Naive thymus-derived CD4-positive, alpha-beta T cell (primary cell): ENCODE measurements at places on chromosomes 6 and 20. TPM values are rescaled to one million over a fixed set of nuclear protein-coding genes. Genes with fewer than 3 reads are reported as not detected.
A peak's percentile ranks its signal among the peaks of the same experiment; 100 is the strongest.

- no peaks in the 10 kb centered on the region for H3K4me1 ChIP-seq
- no peaks in the 10 kb centered on the region for H3K36me3 ChIP-seq
- H3K4me3 ChIP-seq = no peak overlapping the region
- DNase-seq = no peak
Measured at GRCh38 chr6:40188931-40189330, 254.7 kb upstream of the MOCS1 start.

Gene WDR46
- polyA plus RNA-seq = 55.2 TPM

DNA sequence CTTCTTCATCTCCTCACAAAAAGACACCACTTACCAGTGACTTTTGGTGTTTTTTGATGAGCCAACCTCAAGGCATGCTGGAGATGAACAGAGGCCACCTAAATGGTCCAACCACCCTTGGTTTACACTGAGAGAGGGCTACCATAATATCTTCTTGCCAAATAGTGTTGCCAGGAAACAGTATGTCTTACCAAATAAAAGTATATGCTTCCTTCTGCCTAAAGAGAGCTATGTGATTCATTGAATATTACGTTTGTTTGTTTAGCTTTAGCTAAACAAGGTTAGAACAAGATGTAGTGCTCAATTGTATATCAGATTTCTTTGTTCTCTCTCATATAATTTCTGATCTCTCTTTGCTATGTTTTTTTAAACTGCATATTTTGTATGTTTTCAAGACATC is 40.6 kb upstream of the BMP6 start:
- H3K27me3 ChIP-seq = peaks cover 4% of the 10 kb centered on the region
- H3K27ac ChIP-seq = no peak overlapping the region
- H3K4me3 ChIP-seq = no peak overlapping the region
- no peak for DNase-seq

Gene SLC32A1
- polyA plus RNA-seq = not detected

GRCh38 chr6:158255989-158256601 is 56.2 kb upstream of the TULP4 start:
- H3K4me3 ChIP-seq = no peak overlapping the region
- no peaks in the 10 kb centered on the region for H3K36me3 ChIP-seq
- peaks cover 25% of the 10 kb centered on the region for H3K4me1 ChIP-seq
- DNase-seq = peak; percentile 52

Gene VSX1
- polyA plus RNA-seq = not detected

GRCh38 chr6:4129446-4129845 is 5.9 kb downstream of the ECI2 start:
- H3K36me3 ChIP-seq = peaks cover 79% of the 10 kb centered on the region
- H3K4me3 ChIP-seq = no peak overlapping the region
- H3K4me1 ChIP-seq = peaks cover under 1% of the 10 kb centered on the region
- H3K27me3 ChIP-seq = no peaks in the 10 kb centered on the region
- H3K27ac ChIP-seq = no peak overlapping the region

GRCh38 chr6:3247255-3248146 is 11.2 kb upstream of the PSMG4 start:
- DNase-seq = no peak
- no peaks in the 10 kb centered on the region for H3K27me3 ChIP-seq
- no peak overlapping the region for H3K4me3 ChIP-seq
- peaks cover 8% of the 10 kb centered on the region for H3K4me1 ChIP-seq
- H3K27ac ChIP-seq = no peak overlapping the region

- DNase-seq = no peak
- peaks cover 30% of the 10 kb centered on the region for H3K4me1 ChIP-seq
- H3K36me3 ChIP-seq = no peaks in the 10 kb centered on the region
- H3K27ac ChIP-seq = no peak overlapping the region
- H3K4me3 ChIP-seq = no peak overlapping the region
- H3K27me3 ChIP-seq = no peaks in the 10 kb centered on the region
Measured at GRCh38 chr6:111118826-111119225, 31.5 kb downstream of the SLC16A10 start.
